T-helper 2 cell (primary cell): ENCODE measurements at places on chromosomes 7 and 10.
A peak's percentile ranks its signal among the peaks of the same experiment; 100 is the strongest.

DNA sequence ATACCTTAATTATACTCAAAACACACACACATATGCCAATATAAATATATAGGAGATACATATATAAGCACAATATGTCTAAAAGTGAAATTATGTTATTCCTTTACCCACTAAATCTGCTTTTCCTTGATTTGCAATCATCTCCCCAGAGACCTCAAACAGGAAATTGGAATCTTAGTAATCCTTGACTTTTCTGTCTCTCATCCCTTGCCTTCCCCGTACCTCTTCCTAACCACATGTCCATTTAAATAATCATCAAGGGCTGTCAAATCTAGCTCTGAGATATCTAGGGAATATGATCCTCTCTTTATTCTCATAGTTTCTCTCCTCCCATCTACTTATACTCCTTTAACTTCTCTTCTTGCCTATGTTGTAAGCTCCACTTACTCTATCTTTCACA is 336.6 kb downstream of the HGF start:
- no peak for DNase-seq

DNA sequence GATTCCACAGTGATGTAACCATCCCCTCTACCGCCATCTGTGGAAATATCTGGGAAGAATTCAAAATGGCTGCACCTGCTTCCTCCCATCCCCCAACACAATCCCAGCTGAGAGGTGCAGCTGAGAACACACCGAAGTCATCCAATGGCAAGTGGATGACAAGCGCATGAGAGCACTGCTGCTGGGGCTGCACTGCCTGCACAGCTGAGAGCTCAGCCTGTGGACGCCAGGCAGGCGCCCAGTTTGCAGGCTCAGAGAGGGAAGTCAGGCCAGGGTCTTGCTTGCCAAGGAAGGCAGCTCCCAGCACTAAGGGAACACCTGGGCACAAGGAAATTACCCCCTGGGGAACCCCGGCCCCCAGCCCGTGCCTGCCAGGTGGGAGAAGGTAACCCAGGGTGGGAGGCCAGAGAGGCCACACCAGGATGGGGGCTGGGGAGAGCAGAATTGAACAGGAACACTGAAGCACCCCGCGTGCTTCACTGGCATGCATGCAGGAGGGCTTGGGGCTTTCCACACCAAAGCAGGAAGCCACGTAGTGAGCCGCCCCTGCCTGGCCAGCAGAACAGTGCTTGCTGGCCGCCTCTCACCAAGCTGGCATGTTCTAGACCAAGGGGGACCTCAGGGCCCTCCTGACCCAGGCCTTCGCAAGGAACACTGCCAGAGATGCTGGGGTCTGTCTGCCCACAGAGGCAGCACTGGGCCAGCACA is 46.2 kb downstream of the FAM53B start:
- DNase-seq = peak; percentile 66

DNA sequence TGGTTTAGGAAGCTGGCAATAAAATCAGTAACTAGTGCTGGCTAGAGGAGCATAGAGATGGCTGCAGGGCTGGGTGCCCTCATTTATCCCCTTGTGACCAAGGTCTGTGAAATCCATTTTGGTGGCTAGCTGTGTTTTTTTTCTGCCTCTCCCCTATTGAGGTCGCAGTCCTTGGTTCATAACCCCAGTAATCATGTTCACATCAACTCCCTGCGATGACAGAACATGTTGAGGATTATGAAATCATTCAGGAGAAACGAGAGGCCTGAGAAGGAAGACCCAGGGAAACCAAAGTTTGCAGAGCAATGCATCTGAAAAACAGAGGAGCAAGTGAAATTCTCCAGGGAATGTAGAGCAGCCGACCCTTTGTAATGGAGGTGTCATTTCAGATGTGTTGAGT is 126.9 kb downstream of the TACC2 start:
- no peak for DNase-seq

- DNase-seq = no peak
Observed at GRCh38 chr10:82212753-82213152, 337.8 kb downstream of the NRG3 start.

- no peak for DNase-seq
Observed at GRCh38 chr10:113337142-113337541, 215.7 kb upstream of the HABP2 start.

GRCh38 chr7:132410385-132410784 is 165.9 kb downstream of the PLXNA4 start:
- no peak for DNase-seq

GRCh38 chr7:3573151-3573550 is 272.1 kb downstream of the SDK1 start:
- no peak for DNase-seq

- DNase-seq = no peak
Observed at GRCh38 chr7:120628251-120628650, 229.7 kb downstream of the TSPAN12 start.

GRCh38 chr10:83433705-83434104 is 705.6 kb upstream of the GHITM start:
- DNase-seq = no peak

DNA sequence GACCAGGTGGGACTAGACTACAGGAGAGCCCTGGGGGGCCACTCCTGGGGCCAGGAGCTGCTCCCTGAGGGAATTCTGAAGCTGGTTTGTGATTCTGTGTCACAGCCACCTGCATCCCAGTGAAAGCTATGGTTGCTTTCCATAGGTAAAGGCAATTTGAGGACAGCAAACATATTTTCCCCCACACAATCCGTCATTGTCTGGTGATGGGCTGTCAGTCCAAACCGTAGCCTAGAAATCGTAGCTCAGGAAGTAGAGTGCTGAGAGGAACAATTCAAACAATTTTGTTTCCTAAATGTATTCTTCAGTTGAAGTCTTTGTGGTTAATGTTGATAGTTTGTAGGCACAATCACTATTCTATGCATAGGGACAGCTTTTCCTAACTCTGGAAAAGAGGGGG is 106.0 kb upstream of the INSYN2A start:
- DNase-seq = no peak

DNA sequence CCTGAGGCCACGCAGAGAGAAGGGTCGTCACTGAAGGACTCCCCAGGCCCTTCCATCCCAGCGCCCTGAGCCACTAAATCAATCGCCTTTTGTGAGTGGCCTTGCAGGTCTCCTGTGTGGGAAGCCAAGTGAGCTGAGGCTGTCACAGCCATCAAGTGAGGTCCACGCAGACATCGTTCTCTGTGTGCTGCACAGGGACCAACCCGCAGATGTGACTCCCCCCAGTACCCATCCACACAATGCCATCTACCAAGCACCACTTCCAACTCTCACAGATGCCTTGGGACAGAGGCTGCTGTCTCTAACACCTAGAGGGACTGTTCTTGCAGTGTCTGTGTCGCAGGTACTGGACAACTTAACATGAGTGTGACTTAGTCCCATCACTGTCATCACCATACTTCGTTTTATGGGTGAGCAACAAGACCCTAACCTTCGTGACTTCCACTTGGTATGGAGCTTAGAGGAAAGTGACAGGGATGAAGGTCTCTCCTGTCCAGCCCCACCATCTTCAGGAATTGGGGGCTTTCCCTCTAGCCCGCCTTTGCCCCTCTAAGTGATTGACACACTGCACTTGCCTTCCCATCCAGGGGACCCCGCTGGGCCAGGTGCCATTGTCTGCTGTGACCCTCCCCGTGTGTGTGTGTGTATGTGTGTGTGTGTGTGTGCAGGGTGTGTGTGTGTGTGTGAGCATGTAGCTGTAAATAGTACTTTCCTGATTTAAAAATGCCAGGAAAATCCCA is 51.4 kb upstream of the TMEM72 start:
- DNase-seq = no peak

DNA sequence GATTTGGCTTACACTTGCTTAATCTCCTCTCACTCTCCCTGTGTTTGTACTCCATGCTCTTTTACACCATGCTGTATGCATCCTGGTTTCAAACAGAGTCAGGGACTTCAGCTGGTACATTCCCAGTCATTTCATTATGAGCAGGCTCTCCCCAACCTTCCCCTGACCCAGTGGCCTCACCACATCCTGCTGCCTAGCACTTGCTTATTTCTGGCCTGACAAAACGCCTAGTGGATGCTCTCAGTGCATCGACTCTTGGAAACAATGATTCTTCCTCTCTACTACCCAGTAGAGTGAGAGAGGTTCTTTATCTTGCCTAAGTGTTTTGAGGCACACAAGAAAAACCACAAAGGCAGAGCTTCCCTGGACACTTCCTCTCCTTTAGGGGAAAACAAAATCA is 63.4 kb downstream of the CAV1 start:
- no peak for DNase-seq

DNA sequence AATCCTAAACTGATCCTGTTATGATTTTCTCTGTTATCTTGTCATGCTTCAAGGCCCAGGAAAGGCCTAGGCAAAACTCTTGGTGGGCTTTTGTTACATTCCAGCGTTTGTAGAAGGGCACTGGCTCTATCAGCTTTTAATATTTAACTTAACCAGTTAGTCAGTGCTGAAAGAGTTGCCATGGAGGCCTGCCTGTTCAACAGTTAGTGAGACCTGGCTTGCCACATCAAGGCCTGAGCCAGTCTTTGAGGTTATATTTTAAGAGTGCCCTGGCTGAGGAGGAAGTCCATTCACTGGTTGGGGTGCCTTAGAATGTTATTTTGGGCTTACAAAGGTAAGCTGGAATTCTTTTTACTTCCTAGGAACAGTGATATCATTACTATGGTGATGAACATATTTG is 144.1 kb upstream of the NRG3 start:
- DNase-seq = no peak

GRCh38 chr10:65491799-65492198 is 1434.0 kb upstream of the LRRTM3 start:
- DNase-seq = no peak

DNA sequence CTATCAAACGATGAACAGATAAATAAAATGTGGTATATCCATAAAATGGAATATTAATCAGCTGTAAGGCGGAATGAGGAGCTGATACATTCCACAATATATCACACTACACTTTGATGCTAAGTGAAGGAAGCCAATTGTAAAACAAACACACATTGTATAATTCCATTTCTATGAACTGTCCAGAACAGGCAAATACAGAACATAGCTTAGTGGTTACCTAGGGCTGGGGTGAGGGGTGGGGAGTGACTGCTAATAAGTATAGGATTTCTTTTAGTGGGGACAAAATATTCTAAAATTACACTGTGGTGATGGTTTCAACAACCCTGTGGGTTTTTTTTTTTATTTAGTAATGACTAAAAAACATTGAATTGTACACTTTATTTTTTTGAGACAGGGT is 82.1 kb upstream of the SLC26A5 start:
- DNase-seq = no peak

- DNase-seq = no peak
Observed at GRCh38 chr7:25167262-25167843, 42.3 kb upstream of the CYCS start.

DNA sequence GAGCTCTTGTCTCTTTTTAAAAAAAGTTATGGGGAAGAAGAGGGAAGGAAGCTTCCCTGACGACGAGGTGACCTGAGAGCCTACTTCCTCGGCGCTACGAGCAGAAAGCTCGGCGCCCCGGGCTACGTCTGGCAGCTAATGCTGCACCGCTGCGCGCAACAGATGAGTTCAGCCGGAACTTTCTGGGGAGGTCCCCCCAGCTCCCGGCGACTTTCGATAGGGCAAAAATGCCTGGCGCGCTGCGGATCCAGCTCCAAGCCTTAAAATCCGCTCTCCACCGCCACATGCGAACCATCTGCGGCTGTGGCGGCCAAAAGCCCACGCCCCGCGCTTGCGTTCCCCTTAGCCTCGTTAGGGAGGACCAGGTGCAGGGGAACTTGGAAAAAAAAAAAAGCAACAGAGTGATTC is 621 bp downstream of the P4HA1 start:
- DNase-seq = peak; percentile 62

GRCh38 chr7:23117841-23118240 is 12.3 kb downstream of the KLHL7 start:
- DNase-seq = no peak

- DNase-seq = no peak
Observed at GRCh38 chr7:69690329-69690728, 92.1 kb downstream of the AUTS2 start.

GRCh38 chr10:71090801-71091200 is 121.6 kb upstream of the UNC5B start:
- no peak for DNase-seq

GRCh38 chr10:78634389-78634815 is 434.4 kb upstream of the ZMIZ1 start:
- no peak for DNase-seq

DNA sequence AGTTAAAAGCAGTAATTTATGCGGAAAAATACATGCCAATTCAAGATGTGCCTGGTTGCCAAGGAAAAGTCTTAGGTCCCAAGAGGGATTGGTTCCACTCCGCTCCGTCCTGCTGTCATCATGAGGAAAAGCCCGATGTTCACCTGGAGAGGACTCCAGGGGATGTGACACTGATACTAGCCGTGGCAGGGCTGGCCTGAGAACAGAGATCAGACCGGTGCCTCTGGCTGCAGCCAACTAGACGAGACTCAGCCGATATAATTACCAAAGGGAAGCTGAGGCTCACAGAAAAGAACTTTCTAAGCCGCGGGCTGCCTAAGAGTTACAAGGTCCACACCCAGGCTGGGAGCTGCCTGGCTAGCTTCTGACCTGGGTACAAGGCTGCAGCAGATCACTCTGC is 81.3 kb upstream of the UNC5B start:
- DNase-seq = no peak

DNA sequence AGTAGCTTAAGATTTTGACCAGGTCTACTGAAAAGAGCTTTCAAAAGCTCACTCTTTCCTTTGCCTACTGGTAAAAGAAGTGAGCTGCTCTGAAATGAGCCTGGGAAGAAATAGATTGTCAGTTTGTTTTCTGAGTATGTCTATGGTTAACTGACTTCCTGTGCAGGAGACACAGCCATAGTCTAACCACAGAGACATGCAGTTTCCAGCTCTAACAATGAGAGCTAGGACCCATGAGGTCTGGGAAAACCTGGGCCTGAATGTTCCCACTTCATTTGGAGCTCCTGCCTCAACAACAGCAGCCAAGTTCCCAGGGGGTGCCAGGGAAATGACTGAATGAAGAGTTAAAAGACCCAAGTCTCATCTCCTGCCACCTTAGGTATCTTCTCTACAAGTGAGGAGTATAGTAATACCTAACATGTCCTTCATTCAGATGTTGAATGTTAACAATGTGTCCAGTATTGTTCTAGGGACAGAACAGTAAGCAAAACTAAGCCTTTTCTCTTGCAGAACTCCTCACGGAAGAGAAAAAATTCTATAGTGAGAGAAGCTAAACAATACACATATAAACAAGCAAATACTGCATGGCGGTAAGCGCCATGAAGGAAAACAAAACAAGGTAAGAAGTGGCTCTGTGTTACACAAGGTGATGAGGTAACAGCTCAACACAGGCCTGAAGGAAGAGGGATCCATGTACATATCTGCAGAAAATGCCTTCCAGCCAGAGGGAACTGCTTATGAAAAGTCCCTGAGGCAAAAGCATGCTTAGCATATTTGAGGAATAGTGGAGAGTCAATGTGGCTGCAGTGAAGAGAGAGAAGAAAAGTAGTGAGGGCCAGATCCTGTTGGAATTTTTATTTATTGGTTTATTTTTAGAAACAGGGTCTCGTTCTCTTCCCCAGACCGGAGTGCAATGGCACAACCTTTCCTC is 26.4 kb upstream of the ANKRD1 start:
- DNase-seq = no peak

- DNase-seq = no peak
Observed at GRCh38 chr10:69481305-69481704, 30.0 kb downstream of the TSPAN15 start.

GRCh38 chr10:17562614-17563013 is 54.6 kb downstream of the HACD1 start:
- DNase-seq = no peak
